ENCODE measurements at places on chromosomes 7 and 10.

- no peak for DNase-seq
These were observed 62.4 kb upstream of the TAS2R16 start for GRCh38 chr7:123057911-123058310.

DNA sequence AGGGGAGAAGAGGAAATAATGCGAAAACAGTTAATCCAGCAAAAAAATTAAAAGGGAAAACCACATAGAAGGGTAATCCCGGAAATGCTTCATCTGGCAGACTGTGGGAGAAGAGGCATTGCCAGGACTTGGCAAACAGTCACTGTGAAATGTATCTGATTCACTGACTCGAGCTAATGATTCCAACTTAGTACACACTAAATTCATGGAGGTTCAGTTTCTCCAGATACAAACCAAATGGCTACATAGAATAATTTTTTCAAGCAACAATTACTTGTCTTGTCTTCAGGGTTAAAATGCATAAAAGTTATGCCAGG lies 36.4 kb downstream of the GDI2 start:
- DNase-seq = no peak

GRCh38 chr10:282294-283139 lies 147.3 kb downstream of the ZMYND11 start:
- peak; percentile 57 for DNase-seq

- DNase-seq = peak; percentile 23
These were observed 187.6 kb upstream of the SHH start for GRCh38 chr7:155999631-156000489.

- no peak for DNase-seq
These were observed 257.9 kb downstream of the AHR start for GRCh38 chr7:17556247-17556956.

DNA sequence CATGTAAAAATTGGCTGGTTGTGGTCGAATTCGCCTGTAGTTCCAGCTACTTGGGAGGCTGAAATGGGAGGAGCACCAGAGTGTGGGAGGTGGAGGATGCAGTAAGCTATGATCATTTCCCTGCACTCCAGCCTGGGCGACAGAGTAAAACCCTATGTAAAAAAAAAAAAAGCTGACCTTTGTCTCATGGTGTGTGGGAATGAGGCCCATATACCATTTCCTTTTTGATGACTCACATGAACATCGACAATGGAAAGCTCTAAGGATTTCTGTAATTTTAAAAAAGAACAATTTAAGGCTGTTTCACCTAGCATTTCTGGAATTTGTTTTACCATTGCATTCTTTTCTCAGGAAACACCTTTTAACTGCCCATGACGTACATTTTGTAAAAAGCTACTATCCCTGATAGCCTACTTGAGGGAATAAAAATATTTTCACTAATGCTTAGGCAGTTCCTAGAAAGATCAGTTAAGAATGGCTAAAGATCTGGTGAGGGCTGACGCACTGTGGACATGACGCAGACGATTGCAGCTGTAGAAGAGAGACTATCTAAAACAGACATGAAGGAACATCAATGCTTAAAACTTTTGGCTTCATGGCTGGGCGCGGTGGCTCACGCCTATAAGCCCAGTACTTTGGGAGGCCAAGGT lies 400.6 kb upstream of the IGFBP3 start:
- no peak for DNase-seq

GRCh38 chr10:110481919-110482318 lies 15.8 kb upstream of the DUSP5 start:
- DNase-seq = no peak

GRCh38 chr7:90720984-90721760 lies 125.1 kb downstream of the CDK14 start:
- no peak for DNase-seq

DNA sequence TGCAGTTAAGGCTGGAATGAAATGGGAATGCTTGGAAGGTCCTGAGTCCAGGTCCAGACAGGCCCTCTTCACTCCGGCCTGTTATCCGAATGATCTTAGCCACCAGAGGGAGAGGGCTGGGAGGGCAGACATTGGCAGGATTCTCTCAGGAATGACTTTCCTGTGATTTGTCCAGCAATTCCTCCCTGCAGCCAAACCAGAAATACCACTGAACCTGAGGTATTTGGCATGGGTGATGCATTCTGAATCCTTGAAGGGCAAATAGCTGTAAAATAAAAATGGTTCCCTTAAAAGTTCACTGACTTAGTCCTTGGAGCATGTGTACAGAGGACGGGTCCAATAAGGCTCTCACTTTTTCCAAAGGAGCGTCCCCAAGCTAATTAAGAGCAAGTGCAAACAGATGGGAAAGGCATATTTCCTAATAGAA lies 77.5 kb upstream of the HABP2 start:
- DNase-seq = no peak

DNA sequence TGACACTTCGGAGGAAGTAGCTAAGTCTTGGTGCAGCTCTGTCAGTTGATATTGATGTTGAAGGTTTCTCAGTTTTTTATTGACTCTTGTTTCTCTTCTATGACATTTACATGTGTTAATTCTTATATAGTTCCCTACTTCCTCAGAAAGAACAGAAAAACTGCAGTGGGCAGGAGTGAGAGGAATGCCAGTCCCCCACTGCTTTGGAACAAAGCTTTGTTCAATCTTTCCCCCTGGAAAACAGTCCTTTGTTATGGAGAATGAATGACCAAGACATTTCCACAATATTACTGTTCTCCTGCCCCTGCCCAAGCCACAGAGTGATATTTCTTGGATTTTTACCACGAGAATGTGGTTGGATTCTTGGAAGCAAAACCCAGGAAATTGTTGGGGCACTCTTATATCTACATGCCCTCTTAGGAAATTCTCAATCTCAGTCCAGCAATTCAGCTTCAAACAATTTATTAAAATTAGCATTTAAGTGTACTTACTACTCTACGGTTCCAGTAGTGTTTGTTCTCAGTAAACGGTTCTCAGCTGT lies 258.0 kb upstream of the KCND2 start:
- DNase-seq = no peak

DNA sequence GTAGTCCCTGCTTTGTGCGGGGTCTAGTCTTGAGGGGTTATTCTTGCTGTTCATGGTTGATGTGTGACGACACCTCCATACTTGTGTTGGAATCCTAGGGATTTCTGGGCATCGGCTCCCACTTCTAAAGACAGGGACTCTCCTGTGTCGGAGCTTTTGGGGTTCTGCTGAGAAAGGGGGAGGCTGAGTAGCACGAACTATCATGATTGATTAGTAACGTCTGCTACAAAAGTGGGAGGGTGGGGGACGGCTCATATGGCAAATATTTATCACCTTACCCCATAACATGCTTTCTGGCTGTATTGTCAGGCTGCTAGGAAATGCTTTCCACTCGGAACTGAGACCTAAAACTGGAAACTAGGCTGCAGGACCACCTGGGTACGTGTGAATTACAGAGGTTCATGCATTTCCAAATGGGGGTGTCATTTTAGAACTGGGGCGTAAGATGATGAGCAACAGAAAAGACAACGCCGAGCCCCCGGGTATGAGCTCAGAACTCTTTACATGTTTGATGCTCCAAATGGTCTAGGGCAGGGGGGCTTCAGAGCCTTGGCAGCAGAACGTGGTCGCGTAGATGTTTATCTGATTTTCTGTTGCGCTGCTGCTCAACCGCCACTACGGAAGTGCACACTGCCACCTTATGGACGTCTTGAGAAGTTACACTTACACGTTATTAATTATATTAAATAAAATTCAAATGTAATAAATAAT lies 15.1 kb upstream of the NME8 start:
- peak; percentile 52 for DNase-seq

DNA sequence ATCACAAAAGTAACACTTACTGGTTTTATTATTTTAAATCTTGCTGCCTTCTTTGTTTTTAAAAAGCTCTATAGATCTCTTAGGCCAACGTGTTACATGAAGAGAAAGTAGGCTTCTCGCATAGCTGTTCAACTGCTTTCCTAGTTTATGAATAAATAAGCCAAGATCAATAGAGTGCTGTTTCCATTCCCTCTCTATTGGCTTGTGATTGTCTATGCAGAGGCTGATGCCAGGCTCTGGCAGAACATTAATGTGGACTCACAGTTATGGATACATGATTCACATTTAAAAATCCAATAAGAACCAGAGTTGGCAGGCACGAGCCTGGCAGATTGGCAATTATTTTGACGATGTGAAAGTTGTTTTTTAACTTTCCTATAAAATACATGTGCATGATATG lies 137.5 kb downstream of the GNAT3 start:
- DNase-seq = no peak

DNA sequence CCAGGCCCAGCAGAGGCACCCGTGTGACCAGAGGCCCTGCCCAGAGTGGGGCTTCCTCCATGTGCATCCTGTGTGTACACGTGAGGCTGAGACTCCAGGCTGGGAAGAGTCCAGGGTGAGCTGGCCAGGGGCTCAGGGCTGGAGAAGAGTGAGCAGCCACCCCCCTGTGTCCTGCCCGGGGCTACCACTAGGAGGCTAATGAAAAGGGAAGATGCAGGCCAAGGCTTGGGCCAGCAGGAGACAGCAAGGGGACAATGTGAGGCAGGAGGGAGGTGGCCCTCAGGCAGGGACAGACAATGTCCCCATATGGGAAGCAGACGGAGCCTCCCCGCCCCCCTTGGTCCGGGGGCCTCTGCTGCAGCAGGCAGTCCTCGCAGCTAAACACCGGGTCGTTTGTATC lies 102.0 kb downstream of the HIF1AN start:
- no peak for DNase-seq

DNA sequence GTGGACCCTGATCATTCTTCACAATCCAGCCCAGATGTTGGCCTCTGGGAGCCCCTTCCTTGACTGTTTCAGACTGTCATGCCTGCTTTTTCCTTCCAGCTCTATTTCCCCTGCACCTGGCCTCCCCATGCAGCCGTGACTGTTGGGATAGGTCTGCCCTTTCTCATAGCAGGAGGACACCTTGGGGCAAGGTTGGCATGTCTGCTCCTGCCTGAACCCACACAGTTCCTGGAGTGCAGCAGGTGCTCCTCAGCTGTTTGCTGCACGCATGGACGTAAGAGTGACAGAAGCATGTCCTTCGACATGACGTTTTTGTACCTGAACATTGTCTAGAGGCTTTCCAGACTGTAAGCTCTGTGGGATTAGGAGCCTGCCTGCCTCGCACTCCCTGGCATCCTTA lies 24.0 kb downstream of the POR start:
- DNase-seq = no peak

Data from activated CD8-positive, alpha-beta memory T cell treated with anti-CD3 and anti-CD28 coated beads, Interleukin-2, amount 10 ng/mL, durations not matched to agents 7 days and 5 days (primary cell).